H7 (cell line): ENCODE measurements at places on chromosomes 3 and 15. TPM values are rescaled to one million over a fixed set of nuclear protein-coding genes. Genes with fewer than 3 reads are reported as not detected.

The RCCD1 gene
- 28.3 and 39.4 TPM in 2 replicates for total RNA-seq

GRCh38 chr15:80777826-80778620, 1.1 kb upstream of the CEMIP start:
- DNase-seq: no peak

The HIGD2B gene
- total RNA-seq: 0.17 and 0.30 TPM in 2 replicates

GRCh38 chr3:177598097-177598833, 401.0 kb upstream of the TBL1XR1 start:
- DNase-seq: no peak
